ENCODE measurements at places on chromosomes 3 and 15.

DNA sequence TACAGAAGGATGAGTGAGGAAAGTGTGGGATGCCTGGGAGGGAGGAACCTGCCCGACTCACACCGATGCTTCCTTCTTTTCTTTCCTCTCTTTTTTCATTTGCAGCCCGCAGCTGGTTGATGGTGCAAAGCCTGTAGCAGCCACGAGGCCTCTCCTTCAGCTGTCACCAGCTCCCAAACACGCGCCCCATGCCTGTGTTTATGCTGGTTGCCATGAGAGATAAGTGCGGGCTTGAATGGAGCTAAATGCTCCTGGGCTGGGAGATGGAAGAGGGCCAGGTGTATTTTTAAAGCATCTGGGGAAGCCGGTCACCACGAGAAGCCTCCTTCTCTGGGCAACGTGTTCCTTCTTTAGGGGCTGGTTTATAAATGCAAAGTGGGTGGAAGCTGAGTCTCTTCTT is 9.3 kb downstream of the COLQ start:
- DNase-seq: no peak

GRCh38 chr3:159824333-159824732 is 164.3 kb upstream of the IL12A start:
- DNase-seq: no peak

- no peak for DNase-seq
Measured at GRCh38 chr15:64747578-64747977, 27.8 kb downstream of the RBPMS2 start.

- DNase-seq: peak; percentile 60
Measured at GRCh38 chr3:111668888-111669488, 73.8 kb upstream of the ZBED2 start.

GRCh38 chr3:58175437-58176184 is 35.2 kb downstream of the DNASE1L3 start:
- DNase-seq: no peak

GRCh38 chr15:64092864-64093626 is 593 bp downstream of the CIAO2A start:
- DNase-seq: peak; percentile 63

DNA sequence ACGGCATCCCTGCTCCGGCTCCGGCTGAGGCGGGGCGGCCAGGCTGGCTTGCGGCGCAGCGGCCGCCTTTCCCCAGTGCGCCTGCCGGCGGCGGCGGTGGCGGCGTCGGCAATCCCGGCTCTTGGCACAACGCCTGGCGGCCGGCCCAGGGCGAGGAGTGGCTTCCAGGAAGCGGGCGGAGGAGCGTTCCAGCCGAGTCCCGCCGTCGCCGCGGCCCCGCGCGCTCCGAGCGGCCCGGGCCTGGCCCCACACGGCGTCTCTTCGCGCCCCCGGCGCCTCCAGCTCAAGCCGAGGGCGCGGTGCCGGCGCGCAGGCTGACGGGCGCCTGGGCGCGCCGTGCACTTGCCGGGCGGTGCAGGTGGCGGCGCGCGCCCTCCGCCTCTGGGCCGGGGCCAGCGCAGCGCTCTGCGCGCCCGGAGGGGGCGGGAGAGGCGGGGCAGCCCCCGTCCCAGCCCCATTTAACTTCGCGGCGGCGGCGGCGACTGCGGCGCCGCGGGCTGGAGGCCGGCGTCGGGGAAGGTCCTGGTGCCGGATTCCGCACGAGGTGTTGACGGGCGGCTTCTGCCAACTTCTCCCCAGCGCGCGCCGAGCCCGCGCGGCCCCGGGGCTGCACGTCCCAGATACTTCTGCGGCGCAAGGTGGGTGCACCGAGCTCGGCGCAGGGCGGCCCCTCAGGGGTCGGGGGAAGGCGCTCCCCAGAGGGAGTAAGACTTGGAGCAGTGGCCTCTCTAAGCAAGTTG is at the start of gene ADAMTSL3:
Gene ADAMTSL3, plus strand, starts transcription at position 485 of the 740 bp plus-strand sequence. CDS start 1,639 bp downstream, outside the sequence.
- DNase-seq: no peak

- DNase-seq: no peak
Measured at GRCh38 chr3:102460579-102460978, 25.8 kb downstream of the ZPLD1 start.

GRCh38 chr3:4799266-4800256 is 179.7 kb upstream of the BHLHE40 start:
- no peak for DNase-seq

- peak; percentile 31 for DNase-seq
Measured at GRCh38 chr3:184145111-184145524, 10.0 kb downstream of the EIF2B5 start.

DNA sequence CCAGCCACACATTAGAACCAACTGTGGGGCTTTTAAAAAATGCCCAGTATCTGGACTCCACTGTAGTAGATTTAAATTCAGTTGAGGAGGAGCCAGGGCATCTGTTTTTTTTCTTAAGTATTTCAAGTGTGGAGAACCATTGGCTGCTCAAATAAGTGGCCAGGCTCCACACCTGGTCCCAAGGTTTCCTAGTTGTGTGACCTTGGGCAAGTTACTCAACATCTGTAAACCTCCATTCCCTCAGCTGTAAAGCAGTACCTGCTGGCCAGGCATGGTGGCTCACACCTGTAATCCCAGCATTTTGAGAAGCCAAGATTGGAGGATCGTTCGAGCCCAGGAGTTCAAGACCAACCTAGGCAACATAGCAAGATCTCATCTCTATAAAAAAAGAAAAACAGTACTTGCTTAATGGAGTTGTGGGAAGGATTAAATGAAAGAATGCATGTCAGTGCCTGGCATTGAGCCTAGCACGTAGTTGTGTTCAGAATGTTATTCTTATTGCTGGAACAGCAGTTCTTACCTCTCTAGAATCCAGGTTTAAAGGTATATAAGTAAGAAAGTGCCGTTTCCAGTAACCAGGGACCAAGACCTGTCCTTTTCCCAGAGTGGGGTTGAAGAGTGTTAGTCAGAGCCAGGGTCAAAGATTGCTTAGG is 2.0 kb downstream of the PPP1R14D start:
- no peak for DNase-seq

DNA sequence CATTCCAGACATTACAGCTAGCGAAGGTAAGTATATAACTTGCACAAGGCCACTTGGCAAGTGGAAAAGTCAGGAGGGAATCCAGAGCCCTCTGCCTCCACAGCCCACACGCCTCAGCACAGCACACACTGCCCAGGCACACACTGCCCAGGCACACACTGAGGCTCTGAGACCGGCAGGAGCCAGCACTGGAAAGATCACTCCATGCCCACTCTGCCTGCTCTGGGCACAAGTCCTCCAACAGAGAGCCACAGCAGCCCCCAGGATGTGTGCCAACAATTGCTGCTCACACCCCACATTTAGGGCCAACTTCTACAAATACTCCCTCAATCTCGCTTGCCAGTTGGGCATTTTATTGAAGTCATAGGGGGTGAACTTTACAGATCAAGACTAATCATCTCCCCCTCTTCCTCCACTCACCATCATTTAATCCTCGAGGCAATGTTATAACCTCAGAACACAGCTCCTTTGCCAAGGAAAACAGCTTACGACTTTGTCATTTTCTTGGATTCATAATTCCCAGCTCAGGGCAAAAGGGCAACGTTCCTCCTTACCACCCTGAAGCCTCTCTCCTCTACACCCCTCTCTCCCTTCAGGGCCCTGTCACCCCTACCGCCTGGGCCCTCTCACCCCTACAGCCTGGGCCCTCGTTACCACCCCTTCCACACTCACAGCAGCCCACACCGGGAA is 53.0 kb upstream of the TPM1 start:
- DNase-seq: no peak

DNA sequence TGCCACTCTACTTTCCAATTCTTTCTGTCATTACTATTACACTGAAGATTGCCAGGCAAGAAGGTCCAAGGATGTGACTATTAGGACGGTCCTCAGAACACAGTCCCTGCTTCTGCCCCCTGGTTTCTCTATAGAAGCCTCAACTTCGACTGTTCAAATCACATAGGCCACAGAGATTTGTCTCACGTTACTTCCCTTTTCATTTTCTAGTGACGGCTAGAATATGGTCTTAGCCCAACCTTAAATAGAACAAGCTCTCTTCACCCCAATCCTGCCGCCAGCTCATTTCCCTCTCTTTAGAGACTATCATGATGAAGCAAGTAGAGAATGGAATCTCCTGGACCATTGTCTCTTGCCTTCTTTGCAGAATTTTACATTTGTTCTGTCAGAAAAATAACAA is 84.9 kb downstream of the TIGIT start:
- no peak for DNase-seq

- no peak for DNase-seq
Measured at GRCh38 chr3:99999536-99999935, 114.8 kb downstream of the FILIP1L start.

DNA sequence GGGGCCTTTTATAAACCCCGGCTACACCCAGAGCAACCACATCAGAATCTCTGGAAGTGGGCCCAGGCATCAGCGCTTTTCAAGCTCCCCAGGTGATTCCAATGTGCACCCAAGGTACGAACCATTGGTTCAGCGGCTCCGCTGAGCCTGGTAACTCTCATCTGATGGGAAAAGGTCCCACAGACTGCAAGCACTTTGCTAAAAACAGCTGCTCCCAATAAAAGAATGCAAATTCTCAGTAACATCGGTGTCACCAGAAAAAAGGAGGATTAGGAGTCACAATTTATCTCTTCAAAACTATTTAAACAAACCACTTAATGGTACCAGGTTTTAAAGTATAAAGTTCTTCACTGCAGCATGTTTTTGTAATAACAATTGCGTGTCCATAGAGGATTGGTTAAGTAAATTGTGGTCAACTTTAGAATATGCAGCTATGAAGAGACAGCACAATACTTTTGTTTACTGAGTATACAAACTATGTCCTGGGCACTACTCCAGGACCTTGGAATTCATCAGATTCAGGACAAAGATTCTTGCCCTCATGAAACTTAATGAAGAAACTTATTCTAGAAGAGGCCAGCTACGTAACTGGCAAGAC is 660.7 kb upstream of the ADAMTS9 start:
- DNase-seq: no peak

DNA sequence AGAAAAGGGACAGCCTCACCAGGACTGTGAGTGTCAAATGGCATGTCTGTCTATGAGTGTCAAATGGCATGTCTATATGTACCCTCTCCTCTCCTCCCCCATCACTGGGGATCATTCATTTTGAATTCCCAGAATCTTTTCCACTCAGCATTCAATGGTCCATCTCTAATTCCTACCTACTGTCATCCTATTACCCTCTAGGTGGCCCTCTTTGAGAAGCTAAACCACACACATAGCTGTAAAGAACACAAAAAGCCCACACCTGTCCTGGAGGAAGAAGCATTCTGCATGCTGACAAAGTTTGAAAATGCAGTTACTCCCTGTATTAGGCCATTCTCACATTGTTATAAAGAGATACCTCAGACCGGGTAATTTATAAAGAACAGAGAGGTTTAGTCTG is 46.2 kb upstream of the PYDC2 start:
- no peak for DNase-seq

DNA sequence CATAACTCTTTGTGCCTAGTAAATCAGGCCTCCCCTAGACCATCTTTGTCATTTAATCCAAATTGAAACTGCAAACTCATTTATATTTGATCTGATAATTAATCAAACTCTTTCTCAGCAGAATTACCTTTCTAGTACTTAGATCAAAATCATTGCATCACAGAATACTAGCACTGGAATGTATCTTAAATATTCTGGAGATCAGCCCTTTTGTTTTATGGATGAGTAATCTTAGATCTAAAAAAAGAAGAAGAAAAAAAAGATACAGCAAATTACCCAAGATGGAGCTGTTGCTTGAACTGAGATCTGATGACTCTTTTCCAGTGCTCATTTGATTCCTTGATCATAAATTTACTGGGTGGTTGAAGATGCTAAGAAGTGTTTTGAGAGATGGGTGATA is 47.9 kb downstream of the NAALADL2 start:
- no peak for DNase-seq

GRCh38 chr3:58062472-58062871 is 54.2 kb downstream of the FLNB start:
- no peak for DNase-seq

Data from inflammatory macrophage treated with lipopolysaccharide for 1 hour (primary cell).